ENCODE measurements at places on chromosomes 7 and 10.

GRCh38 chr10:112914288-112914952 lies 35.6 kb upstream of the TCF7L2 start:
- DNase-seq: no peak

DNA sequence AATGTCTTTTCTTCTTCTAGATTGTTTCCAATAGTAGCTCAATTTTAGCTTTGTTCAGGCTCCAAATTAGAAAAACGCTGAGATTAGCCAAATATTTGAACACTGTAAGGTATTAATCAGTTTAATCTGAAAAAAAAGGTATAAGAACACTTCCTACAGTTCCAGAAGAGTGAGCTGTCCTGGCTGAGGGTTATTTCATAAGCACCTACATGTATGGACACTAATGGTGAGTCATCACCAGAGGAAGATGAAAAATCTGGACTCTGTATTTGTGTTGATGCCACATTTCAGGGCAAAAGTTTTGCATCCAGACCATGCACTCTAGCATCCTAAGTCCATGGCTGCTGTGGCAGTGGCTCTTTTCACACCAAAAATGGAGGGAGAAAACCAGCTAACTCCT lies 189.5 kb downstream of the ANKRD30A start:
- no peak for DNase-seq

- DNase-seq: no peak
Measured at GRCh38 chr7:8205537-8205936, 56.4 kb downstream of the ICA1 start.

DNA sequence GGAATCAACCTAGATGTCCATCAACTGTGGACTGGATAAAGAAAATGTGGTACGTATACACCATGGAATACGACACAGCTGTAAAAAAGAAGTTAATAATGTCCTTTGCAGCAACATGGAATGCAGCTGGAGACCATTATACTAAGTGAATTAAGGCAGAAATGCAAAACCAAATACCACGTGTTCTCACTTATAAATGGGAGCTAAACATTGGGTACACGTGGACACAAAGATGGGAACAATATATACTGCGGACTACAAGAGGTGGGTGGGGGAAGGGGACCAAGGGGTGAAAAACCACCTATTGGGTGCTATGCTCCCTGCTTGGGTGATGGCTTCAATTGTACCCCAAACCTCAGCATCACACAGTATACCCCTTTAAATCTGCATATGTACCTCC lies 385.5 kb downstream of the SORCS3 start:
- no peak for DNase-seq

DNA sequence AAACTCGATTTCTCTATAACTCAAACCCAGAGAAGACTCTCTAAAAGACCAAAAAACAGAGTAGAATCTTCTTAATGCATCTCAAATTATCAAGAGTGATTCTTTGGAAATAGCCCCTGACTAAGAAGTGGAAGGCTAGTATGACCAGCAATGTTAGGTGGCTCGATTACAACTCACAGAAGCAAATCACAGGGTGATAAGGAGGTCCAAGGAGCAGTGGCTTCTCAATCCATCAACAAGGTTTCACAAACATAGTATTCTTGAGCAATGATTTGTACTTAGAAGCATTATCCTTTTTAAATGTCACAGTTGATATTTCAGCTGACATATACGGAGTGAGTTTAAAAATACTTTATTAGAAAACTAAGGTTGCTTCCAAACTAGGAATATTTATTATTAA lies 127.7 kb downstream of the CNOT4 start:
- no peak for DNase-seq

GRCh38 chr7:7183061-7183837 lies 905 bp downstream of the C1GALT1 start:
- DNase-seq: peak; percentile 59

GRCh38 chr7:128835790-128836641 lies 5.8 kb downstream of the FLNC start:
- DNase-seq: no peak

- no peak for DNase-seq
Measured at GRCh38 chr10:118799777-118800176, 45.0 kb upstream of the CACUL1 start.

DNA sequence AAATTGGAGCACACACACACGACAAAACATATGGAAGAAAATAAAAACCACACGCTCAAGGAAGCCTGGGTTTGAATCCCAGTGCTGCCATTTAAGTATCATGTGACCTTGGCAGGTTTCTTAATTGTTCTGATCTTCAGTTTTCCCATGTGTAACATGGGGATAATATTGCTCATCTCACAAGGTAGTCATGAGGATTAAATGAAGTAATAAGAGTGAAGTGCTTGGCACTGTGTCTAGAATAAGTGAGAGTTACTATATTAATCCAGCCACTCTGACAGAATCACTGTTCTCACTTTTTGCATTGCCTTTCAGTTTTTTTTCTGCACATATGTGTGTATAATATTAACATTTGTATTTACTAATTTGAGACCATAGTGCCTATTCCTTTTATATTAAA lies 43.3 kb downstream of the GOLGA7B start:
- DNase-seq: no peak

GRCh38 chr7:129531721-129532120 lies 29.4 kb downstream of the SMKR1 start:
- no peak for DNase-seq

GRCh38 chr7:30924624-30925023 lies 13.0 kb downstream of the AQP1 start:
- peak; percentile 4 for DNase-seq

GRCh38 chr10:102121739-102122372 lies 1.7 kb upstream of the LDB1 start:
- no peak for DNase-seq

GRCh38 chr7:36080843-36081242 lies 72.2 kb upstream of the EEPD1 start:
- DNase-seq: no peak

GRCh38 chr10:99748823-99749451 lies 16.9 kb downstream of the CUTC start:
- DNase-seq: no peak

All from activated CD4-positive, alpha-beta memory T cell treated with anti-CD3 and anti-CD28 coated beads for 36 hours (primary cell).